Islet precursor cell (in vitro differentiated cells): ENCODE measurements at places on chromosomes 2 and 18.

DNA sequence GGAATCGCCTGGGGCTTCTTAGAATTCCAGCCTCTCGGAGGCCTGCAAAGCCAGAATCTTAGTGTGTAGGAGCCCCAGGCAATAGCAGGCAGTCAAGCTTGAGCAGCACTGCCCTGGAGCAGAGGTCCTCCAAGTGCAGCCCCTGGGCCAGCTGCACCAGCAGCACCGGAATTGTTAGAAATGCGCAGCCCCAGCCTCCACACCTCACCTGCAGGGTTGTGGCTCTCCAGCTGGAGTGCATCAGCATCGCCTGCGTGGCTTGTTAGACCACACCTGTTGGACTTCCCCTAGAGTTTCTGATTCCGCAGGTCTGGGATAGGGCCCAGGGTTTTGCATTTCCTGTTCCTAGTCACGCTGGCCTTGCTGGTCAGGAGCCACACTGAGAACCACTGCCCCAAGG is 100.3 kb downstream of the ASAP2 start:
- peak; percentile 81 for DNase-seq

DNA sequence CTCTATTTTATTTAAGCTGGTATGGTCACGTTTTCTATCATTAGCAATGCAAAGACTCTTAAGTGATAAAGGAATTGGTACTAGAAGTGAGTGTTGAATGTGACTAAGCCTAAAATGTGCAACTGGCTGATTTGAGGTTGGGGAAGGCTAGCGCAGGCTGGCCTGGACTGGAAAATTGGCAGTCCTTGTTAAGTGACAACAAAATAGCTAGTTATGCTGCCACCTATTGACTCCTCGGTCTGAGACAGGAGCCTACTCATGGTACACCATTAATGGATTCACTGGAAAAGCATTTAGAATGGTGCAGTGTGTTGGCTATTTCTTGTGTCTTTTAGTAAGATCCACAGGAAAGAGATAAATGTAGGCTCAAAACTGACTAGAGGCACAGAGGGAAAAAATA is 5.7 kb upstream of the WIPF1 start:
- DNase-seq = no peak

GRCh38 chr2:19897623-19898245 is 4.0 kb downstream of the TTC32 start:
- no peak for DNase-seq

DNA sequence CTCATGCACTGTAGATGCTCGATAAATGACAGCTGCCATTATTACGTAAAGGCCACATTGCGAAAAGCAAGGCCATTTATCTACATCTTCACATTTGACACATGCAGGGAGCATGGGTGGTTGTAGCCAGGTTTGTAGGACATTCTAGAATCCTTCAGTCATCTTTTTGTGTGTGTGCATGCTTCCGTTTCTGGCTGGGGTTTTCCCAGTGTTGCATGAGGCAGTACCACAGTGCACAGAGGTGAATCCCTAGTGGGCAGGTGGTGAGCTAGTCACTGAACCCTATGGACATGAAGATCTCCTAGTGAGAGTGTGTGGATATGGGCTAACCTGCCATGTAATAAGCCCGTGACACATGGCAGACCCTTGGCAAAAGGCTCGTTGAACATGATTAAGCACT is 151.8 kb upstream of the SLC14A2 start:
- DNase-seq = no peak

- DNase-seq = no peak
These were observed 33.1 kb upstream of the ZNF532 start for GRCh38 chr18:58831606-58832005.

- no peak for DNase-seq
These were observed 19.4 kb upstream of the RNF138 start for GRCh38 chr18:32072321-32072720.

- DNase-seq = no peak
These were observed 311.2 kb upstream of the CRIM1 start for GRCh38 chr2:36044411-36044810.

- DNase-seq = no peak
These were observed 212.0 kb upstream of the NABP1 start for GRCh38 chr2:191465766-191466420.

DNA sequence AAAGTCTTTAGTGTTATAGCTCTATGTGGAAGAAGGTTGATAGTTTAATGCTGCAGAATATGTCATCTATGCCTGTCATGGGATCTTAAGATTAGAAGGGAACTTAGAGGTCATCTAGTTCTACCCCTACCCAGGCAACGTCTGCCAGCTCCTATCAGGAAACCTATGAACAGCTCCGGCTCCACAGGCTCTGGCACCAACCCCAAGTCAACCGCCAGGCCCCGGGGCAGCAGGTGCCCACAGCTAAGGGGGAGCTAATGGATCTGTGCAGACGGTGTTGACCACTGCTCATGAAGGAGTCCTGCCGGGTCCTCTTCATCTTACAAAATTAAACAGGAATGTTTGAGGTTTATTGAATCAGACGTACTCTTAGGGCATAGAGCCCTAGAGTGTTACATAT is 440.8 kb upstream of the KLHL29 start:
- no peak for DNase-seq

GRCh38 chr2:170587117-170587516 is 128.0 kb upstream of the SP5 start:
- DNase-seq = no peak
